Activated CD4-positive, alpha-beta T cell treated with anti-CD3 and anti-CD28 coated beads, Interleukin-2, amount 50 U/mL, for 24 hours (primary cell): ENCODE measurements at places on chromosomes 7 and 10.

DNA sequence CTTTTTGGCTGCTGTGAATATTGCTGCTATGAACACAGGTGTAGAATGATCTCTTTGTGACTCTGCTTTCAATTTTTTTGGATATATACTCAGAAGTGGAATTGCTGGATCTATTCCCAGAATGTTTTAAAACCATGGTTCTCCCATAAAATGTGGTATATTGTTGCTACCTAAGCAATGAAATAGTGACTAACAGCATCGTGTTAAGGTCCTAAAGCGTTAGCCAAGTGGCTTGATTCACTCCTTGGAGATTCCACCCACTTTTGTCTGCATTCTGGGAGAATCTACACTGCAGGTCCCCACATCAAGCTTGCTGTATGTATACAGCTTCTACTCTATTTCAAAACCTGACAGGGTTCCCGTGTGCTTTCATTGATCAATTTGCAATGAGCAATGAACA lies 105.6 kb downstream of the CDK6 start:
- no peak for DNase-seq

DNA sequence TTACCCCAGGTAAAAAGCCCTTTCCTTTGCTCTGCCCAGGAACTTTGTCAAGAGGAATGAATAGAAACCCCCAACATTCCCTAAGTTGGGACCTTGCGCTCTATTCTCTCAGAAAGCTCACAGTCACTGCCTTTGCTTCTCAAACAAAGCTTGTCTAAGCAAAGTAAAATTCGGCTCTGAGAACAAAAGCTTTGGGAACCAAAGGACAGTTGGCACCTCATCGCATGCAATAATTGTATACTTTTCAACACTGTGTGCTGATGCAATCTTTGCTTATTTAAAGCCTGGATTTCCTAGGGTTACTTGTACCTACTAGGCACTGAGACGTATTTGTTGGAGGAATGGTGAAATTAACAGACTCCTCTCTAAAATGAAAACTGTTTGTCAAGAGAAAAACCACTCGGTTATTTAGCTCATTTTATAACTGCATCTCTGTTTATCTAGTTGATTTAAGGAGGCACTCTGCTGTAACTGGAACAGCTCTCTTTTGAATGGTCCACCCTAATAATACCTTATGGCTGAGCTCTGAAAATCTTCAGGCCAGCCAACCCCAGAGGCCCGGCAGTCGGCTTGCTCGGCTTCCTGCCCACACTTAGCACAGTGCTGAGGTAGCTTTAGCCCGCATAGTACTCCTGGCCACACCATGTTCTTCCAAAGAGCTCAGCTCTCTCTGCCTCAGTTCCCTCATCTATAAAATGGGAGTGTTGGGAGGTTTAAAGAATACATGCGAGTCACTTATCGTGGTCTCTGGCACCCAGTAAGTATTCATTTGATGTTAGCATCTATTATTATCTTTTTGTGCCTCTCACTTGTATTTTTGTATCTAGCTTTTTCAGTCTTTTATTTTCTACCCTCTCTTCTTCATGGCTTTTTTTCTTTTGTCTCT lies 80.2 kb upstream of the PRR15 start:
- no peak for DNase-seq

DNA sequence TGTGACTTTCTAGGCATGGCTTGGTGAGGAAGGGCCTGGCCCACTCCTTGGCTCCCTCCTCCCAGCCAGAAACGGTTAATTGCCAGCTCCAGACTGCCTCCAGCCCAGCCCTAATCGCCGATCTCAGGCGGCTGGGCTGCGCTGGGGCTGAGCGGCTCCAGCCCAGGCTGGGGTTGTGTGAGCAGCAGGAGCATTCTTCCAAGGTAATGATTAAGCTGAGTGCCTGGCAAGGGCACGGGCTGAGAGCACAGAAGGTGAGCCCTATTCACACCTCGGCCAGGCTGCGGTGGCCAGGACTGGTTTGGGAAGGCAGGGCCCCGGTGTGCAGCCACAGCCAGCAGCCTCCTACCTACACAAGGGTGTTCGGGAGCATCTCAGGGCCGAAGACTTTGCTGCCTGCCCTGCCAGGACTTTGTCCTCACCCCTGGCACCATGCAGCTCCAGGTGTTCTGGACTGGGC lies at the start of gene TMEM72:
Gene TMEM72, plus strand, starts transcription at position 257 of the 460 bp plus-strand sequence. Its CDS starts 176 bp downstream, at position 433.
- no peak for DNase-seq

DNA sequence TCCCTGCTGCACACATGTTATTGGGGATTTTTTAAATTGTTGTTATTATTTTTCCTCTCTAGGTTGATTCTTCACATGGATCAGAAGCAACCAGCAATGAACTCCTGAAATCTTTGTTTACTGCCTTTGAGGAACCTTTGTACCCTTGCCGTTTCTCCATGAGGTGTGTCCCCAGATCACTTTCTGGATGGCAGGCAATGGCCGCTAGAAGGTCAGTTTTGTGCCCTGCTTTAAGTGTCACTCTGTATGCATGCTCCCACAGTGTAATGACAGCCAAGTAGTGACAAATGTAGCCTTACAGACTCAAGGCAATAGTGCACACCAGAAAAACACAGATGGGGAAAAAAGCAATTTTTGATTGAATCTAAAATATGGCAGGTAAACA lies 47.7 kb upstream of the NRP1 start:
- DNase-seq: no peak
